ENCODE measurements at places on chromosomes 1 and 21.

GRCh38 chr1:89104687-89105086, 21.2 kb downstream of the GBP2 start:
- DNase-seq = no peak

DNA sequence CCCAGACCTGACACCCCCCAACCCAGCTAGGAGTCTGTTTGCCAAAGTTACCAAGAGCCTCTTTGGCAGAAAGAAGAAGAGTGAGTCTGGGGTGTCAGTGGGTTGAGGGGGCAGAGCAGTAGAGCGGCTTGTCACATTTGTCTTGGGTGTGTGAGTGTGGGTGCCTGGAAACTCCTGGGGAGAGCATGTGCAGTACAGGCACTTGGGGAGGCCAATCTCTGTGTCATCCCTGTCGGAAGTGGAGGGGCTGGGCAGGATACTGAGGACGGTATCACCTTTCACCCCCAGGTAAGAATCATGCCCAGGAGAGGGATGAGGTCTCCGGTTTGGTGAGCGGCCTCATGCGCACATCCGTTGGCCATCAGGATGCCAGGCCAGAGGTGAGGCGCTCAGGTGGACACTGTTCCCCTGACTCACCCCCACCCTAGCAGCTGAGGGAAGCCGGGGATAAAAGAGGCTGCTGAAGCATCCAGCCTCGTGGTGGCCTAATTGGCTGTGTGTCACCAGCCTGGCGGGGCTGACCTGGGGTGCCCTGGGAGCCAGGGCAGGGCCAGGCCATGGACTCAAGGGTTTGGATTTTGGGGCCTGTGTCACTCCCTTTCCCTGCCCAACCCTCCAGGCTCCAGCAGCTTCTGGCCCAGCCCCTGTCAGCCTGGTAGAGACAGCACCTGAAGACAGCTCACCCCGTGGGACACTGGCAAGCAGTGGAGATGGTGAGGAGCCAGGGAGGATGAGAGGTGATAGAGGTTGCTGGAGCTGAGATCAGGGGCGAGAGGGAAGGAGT, 3.3 kb downstream of the PLK3 start:
- DNase-seq = no peak

DNA sequence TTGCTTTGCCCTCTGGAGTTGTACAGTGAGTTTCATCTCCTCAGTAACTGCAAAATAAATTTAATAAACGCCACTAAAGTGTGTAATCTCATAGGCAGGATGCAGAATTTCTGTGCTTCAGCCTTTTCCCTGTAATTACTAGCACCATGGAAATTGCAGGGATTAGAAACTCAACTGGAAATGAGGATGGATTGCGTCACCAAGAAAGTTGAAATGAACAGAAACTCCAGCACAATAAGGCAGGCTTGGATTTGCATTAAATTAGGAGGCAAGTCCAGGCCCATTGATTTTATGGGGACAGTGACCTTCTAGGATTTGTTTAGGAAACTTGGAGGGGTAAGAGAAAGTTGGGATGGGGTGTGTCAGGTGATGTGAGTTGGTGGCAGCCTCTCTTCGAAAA, 197.5 kb downstream of the PTPRU start:
- DNase-seq = no peak

GRCh38 chr1:221458447-221459156, 283.3 kb downstream of the DUSP10 start:
- no peak for DNase-seq

GRCh38 chr1:93722081-93723031, 40.7 kb upstream of the BCAR3 start:
- no peak for DNase-seq

GRCh38 chr1:17755120-17755519, at the start of gene ACTL8:
Gene ACTL8 (plus strand): TSS chr1:17755333. CDS start chr1:17823009, 67,676 bp downstream.
- DNase-seq = no peak

Data from natural killer cell (primary cell).